ENCODE measurements at places on chromosomes 12 and 14.

GRCh38 chr14:61147831-61148549 lies 133.1 kb downstream of the TMEM30B start:
- peak; percentile 68 for DNase-seq

GRCh38 chr14:48390346-48390745 lies 714.9 kb upstream of the MDGA2 start:
- no peak for DNase-seq

DNA sequence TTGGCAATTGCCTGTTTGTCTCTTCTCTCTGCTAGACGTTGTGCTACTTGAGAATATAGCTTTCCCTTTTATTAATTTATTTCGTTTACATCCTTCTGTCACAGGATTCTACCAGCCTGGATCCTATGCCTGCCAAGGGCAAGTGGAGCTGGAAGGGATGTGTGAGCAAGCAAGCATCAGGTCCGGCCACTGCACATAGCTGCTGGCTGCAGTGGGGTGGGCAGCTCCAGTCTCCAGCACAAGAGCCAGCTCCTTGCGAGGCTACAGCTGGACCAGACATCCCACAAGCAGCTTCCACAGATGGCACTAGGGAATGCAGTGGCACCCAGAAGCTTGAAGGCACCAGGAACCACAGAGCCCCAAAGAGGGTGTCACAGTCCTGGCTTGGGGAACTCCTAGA lies 225.0 kb downstream of the KCNC2 start:
- DNase-seq, result no peak

GRCh38 chr14:52446355-52446754 lies 106.0 kb downstream of the TXNDC16 start:
- no peak for DNase-seq

GRCh38 chr14:22577334-22577908 lies 11.6 kb downstream of the DAD1 start:
- DNase-seq, result no peak

GRCh38 chr12:56413392-56413791 lies 35.8 kb downstream of the TIMELESS start:
- DNase-seq, result no peak

DNA sequence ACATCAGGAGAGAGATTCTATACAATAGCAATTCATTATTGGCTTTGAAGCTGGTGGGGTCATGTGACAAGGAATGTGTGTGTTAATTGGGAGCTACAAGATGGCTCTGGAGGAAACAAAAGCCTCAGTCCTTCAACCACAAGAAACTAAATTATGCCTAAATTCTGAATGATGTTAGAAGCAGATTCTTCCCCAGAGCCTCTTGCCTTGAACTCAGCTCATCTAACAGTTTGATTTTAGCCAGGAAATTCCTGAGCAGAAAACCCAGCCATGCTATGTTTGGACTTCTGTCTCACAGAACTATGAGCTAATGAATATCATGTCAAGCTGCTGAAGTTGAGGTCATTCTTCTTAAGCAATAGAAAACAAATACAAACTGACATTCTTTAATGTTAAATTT lies 274.7 kb downstream of the SLC6A15 start:
- DNase-seq, result peak; percentile 72

DNA sequence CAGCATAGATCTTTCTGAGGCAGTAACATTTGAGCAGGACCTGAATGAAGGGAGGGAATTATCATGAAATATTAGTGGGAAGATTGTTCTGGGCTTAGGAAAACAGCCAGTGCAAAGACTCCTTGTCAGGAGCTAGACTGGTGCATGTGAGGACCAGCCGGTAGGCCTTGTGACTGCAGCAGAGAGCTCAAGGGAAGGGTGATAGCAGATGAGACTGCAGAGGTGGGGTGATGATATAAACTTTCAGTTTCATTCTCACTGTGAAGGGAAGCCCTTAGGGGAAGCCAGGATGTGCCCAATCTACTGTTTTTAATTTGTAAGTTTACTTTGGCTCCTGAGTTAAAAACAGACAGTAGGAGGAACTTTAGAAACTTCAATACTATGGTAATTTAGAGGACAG lies 12.4 kb downstream of the IL22 start:
- no peak for DNase-seq

GRCh38 chr14:68926236-68926635 lies 52.9 kb downstream of the ACTN1 start:
- DNase-seq, result peak; percentile 69

DNA sequence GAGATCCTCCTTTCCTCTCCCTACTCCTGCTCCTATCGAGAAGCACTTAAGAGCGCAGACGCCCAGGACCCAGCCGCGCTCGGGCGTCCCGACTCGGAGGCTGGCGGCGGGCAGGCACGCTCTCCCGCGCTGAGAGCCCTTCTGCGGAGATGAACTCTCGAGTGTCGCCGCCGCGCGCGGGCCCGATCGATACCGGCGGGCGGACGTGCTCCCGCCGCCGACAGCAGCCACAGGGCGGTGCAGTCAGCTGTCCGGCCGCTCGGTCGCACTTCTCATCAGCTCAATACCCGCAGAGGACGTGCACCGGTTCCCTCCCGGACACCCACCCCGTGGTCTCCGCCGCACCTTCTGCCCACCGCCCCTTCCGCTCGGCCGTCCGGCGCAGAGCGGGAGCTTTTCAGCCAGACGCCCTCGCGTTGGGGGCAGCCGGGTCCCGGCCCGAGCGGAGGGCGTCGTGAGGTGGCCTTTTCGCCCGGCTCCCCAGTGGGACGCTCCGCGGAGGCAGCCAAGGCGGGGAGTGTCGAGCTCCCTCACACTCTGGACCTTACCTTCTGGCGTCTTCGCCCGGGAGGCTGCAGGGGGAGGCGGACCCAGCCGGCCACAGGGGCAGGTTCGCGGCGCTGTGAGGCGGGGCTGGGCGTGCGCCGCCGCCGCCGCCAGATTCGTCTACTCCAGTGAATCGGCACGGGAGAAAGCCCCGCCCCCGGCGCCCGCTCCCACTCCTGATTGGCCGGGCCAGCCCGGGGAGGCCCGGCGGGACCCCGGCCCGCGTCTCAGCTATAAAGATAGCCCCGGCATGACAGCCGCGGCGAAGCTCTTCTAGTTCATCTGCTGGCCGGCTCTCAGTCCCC lies at the start of gene INSM2:
Gene INSM2 (plus strand): TSS at position 808 of the 851 bp plus-strand sequence. CDS start 89 bp downstream, outside the sequence.
- peak; percentile 91 for DNase-seq

GRCh38 chr12:12661086-12661856 lies 34.7 kb downstream of the GPR19 start:
- DNase-seq, result no peak

GRCh38 chr12:57795354-57795753 lies 12.8 kb downstream of the TSFM start:
- DNase-seq, result no peak

DNA sequence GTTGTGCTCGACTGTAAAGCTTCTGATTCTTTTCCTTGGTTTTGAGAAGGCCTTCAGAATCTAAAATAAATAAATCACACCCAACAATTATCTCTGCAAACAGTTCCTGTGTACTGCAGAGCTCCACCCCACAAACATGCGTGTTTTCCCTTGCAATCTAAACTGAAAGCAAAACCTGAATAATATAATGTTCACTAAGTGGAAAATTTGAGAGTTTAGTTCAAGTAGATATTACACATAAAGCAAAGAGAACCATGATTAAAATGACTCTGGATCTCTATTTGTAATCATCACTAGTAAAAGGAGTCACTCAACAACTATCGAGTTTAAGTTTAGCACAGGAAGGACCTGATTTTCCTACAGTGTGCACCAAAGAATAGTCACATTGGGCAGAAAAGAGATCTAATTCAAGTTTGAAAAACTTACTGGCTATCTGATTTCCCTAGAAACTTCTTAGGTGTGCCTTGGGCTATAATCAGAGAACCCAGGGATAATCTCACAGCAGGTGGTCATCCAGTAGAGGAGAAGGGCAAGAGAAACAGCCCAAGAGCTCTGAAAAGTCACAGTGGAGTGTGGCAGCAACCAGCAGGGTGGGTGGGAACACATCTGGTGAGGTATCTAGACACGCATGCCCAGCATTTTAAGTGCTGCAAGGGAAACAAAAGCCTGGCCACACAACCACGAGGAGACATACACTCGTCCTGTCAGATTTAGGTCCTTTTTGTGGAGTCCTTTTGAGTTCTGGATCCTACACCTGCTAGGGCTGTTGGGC lies 25.4 kb downstream of the ATG14 start:
- DNase-seq, result no peak

DNA sequence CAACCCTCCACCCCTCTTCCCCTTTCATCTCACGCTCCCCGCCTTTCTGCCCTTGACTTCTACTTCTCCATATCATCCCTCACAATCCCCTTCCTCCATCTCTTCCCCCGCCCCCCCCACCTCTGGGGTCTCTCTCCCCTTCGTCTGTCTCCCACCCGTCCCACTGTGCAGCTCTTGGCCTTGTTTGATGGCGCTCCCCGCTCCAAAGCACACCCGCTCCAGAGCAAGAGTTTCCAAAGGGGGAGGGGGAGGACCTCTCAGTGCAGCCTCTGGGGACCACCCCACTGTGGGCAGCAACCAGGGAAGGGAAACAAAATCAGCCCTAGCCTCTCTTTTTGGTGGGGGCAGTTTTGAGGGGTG lies 774 bp downstream of the CHGA start:
- DNase-seq, result no peak

GRCh38 chr12:50401500-50402081 lies 906 bp downstream of the LARP4 start:
- peak; percentile 43 for DNase-seq

- no peak for DNase-seq
These were observed 71.4 kb downstream of the ADAMTS20 start for GRCh38 chr12:43480591-43480990.

GRCh38 chr12:68189821-68190242 lies 30.3 kb upstream of the IFNG start:
- DNase-seq, result no peak

- DNase-seq, result peak; percentile 94
These were observed 256.3 kb upstream of the SFSWAP start for GRCh38 chr12:131454418-131455217.

DNA sequence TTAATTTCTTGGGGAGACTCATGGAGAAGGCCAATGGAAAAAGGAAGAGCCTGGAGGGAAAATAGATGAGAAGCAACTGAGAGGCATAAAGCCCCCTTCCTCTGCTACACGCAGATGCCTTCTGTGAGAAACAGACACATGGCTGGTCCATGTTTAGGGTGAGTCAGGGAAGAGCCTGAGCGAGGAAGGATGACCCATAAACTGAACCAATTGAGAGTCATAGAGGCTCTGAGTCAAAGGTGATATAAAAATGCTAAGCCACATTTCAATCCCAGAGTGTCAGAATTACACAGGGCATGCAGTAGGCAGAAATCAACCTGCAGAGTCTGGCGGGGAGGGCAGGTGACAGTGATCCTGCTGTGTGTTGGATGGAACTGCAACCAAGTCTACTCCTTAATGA lies 30.1 kb upstream of the NEDD1 start:
- DNase-seq, result no peak

GRCh38 chr12:55673638-55674037 lies 34.1 kb downstream of the ITGA7 start:
- no peak for DNase-seq

DNA sequence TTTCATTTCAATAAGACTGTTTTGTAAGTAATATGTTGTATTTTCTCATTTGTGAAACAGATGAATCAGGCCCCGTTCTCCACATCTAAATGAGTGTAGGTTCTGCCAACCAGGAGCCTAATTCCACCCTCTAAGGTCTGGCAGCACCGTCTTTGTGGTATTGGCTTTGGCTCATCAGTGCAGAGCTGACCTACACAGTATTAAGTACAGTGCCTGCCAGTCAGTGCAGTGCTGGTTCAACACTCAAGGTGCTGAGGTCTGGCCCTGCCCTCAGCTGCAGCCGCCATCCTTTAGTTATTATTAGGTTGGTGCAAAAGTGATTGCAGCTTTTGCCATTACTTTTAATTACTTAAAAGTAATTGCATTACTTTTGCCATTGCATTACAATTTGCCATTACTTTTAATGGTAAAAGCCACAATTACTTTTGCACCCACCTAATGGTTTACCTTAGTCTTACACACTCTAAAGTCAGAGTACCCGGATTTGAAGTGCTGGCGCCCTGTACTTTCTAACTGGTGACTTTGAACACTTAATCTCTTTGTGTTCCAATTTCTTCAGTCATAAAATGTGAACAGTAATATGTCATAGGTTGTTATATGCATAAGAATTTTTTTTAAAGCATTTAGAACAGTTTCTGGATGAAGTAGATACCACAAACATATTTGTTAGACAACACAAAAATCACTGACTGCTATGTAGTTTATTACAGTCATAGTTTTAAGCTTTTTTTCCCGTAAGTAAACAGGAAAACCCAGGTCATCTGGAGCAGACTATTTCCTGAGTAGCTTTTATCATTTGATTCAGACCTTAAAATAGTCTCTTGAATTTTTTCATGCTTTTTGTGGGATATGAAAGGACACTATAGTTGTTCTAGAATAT lies 99.5 kb downstream of the SYNE2 start:
- no peak for DNase-seq

DNA sequence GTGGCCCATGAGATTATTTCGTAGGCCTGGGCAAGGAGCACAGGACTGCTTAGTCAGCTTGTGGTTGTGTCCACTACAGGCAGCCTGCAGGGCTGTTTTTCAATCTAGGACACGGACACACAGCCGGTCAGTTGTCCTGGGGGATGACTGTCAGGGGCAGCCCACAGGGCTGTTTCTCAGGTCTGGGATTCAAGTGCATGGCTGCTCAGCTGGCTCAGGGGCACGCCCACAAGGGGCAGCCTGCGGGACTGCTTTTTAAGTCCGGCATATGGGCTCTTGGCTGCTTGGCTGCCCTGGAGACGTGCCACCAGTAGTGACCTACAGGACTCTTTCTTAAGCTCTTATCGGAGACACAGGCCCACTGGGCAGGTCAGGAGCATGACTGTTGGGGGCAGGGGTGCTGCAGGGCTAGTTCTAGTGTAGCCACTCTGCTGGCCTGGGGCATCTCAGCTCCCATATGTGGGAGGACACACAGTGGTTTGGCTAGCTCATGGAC lies 26.6 kb upstream of the GTF2A1 start:
- peak; percentile 61 for DNase-seq

GRCh38 chr12:96452261-96452922 lies 37.0 kb upstream of the CFAP54 start:
- no peak for DNase-seq

GRCh38 chr14:44960146-44960545 lies 1.6 kb downstream of the KLHL28 start:
- no peak for DNase-seq

GRCh38 chr12:13181375-13182070 lies 15.0 kb upstream of the EMP1 start:
- peak; percentile 63 for DNase-seq

GRCh38 chr12:68924546-68924945 lies 8.4 kb downstream of the CPM start:
- no peak for DNase-seq

- no peak for DNase-seq
These were observed 70.5 kb downstream of the FGD6 start for GRCh38 chr12:95146769-95147168.

DNA sequence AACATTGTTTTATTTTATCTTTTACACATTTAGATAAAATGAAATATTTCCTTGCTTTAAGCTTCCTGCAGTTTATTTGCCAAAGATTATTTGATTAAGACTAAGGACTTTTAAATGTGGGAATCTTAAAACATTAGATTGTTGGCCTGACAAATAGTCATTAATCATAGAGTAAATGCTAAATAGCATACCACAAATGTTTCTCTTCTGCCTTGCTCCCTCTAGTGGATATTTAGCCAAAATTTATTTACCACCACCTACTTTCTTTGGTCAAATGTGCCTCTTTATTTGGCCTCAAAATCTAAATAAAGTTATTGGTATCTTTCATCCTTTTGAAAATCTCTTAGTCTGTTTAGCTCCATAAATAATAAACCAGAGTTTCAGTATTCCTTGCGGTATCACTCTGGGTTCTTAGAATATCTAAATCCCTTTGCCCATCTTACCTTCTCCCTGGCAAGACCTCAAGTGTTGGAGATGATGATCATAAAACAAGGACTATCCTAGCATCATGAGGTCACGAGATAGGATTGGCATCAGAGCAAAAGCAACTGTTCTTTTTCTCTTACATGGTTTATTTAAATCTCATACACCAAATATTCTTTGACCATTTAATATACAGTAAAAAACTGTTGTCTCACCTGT lies 150.6 kb upstream of the AEBP2 start:
- DNase-seq, result no peak

All from islet precursor cell (in vitro differentiated cells).